M059J (cell line): ENCODE measurements at places on chromosomes 3 and 15. TPM values are rescaled to one million over a fixed set of nuclear protein-coding genes. Genes with fewer than 3 reads are reported as not detected.

LSAMP gene
- 0.02 and 0.25 TPM in 2 replicates for total RNA-seq

FBN1 gene
- 67.8 and 123 TPM in 2 replicates for total RNA-seq

PCSK6 gene
- not detected in 2 replicates for total RNA-seq

PLCH1 gene
- 0.10 and 0.17 TPM in 2 replicates for total RNA-seq

ANKRD63 gene
- total RNA-seq = not detected in 2 replicates

PRSS50 gene
- total RNA-seq = not detected in 2 replicates

TYRO3 gene
- 5.3 and 8.7 TPM in 2 replicates for total RNA-seq

SLC22A14 gene
- not detected in 2 replicates for total RNA-seq

RTP3 gene
- 0.20 and 0.81 TPM in 2 replicates for total RNA-seq

FBXW12 gene
- total RNA-seq = not detected in 2 replicates

GCHFR gene
- total RNA-seq = 42.0 and 45.9 TPM in 2 replicates

SELENOS gene
- 85.5 and 86.5 TPM in 2 replicates for total RNA-seq

UMPS gene
- 36.9 and 43.9 TPM in 2 replicates for total RNA-seq

LRRC58 gene
- 31.4 and 40.0 TPM in 2 replicates for total RNA-seq

CHCHD4 gene
- 19.3 and 23.4 TPM in 2 replicates for total RNA-seq

GRCh38 chr3:124676236-124676635 is 54.0 kb upstream of the UMPS start:
- peak; percentile 77 for DNase-seq

DNA sequence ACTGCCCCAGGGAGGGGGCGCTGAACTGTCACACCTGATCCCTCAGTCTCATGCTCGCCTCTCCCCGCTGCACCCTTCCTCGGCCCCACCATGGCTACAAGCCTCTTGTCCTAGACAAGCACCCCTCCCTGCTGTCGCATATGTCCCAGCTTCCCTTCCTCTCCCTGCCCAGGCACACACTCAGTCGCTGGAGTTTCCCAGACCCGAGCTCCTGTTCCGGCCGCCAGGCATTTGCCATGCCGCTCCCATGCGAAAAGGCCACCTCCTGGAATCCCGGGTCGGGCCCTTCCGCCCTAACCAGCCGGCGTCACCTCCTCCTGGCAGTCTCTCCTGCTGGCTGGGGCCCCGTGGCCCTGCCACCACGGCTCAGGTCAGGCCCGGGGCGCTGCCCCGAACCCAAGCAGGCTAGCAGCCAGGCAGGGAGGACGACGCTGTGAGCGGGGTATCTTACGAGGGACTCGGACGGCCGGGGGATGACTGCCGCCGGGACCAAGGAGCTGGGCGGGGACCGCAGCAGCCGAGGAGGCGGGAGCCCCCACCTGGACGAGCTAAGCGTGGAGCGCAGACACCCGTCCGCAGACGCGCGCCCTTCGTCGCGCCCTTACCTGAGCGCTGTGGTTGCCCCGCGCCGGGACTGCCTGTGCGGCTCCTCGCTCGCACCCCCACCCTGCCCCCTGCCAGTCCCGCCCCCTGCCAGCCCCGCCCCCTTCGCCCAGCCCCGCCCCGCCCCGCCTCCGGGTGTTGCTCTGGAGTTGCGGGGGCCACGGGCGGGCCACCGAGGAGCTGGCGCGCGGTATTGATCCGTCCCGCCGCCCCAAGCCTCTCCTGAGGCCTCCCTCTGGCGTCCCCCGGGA is at the start of gene ALS2CL:
ALS2CL (minus strand) TSS at position 642 of the 854 bp plus-strand sequence. CDS start 4,239 bp downstream, outside the sequence.
- DNase-seq = peak; percentile 59

DNA sequence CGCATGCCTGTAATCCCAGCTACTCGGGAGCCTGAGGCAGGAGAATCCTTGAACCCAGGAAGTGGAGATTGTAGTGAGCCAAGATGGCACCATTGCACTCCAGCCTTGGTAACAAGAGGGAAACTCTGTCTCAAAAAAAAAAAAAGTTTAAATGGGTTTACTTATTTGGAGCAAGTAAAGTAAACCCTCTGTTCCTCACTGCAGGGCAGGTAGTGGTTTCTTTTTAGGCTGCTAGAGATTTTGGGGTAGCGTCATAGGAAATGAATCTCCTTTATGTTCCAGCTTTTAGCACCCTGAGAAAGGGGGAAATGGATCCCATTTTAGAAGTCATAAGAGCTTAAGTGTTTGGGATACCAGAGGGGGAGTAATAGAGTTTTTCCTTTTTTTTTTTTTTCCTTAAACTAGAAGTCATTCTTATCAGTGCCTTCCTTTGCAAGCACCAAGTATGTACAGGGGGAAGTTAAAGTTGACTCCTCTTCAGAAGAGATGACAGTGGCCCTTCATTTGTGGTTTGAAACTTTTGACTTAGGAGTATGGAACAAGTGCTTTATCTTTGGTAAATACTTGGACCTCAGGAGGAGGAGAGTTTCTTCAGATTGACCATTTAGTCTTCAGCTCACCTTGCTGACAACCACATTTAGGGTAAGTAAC is 8.0 kb downstream of the PXK start:
- no peak for DNase-seq

DNA sequence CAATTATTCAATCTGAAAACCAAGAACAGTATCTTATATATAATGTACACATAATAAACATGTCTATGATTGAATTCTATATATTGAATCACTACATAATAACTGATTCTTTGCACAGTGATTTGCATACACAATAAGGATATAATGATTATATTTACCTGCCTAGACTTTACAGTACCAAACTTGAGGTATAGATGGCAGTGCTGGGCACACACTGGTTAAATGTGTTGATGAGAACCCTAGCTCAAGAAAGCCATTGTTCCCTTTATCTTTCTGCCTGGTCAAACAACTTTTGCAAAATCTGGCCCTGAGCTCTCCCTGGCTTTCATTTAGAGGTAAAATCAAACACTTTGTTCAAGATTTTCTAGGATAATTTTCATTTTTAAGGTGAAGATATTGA is 697.7 kb downstream of the TUSC7 start:
- DNase-seq = peak; percentile 9

DNA sequence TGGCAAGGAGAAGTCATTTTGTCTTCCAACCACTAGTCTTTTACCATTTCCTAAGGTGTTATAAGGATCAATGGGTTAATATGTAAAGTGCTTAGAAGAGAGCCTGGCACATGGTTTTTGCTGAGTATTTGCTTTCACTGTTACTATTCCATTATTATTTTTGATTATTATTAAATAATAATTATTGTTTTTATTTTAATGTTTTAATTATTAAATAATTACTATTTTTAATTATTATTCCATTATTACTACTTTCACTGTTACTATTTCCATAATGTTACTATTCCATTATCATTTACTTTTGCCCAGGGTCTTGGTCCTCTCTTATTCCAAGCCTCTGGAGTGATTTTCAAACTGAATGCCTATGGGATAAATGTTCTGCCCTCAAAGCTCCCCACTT is 48.5 kb downstream of the FSTL1 start:
- no peak for DNase-seq

DNA sequence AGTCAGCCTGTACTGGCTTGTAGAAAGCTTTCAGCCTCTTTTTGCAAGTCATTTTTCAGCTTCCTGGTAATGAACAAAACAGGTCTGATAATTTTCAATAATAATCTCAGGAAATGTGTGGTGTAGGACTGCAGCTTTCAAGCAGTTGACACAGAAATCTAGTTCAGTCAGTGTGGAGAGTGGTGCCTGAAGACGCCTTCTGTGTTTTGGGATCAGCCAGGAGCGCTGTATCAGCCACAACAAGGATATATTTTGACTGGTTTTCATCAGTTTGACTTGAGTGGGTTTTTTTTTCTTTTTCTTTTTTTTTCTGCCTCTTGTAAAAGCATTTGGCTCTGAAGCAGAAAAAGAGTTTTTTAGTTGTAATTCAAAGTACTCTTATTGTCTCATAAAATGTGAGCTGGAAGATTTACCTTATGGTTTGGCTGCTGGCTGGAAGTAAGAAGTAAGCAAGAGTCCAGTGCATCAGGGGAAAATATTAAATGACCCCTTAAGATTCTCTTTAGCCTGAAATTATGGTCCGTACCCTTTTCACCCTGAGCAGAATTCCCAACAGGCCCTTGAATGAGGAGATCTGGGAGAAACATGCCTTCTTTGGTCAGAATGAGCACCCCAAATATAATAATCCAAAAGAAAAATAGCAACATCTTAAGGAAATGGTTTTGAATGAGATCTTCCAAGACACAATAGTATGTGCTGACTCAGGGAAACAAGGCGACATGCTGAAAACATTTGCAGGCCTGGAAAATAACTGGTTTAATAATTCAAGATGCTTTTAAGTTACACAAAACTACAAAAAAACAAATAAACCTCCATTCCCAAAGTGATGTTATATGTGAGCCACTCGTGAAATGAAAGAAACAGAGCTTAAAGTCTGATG is 332.7 kb upstream of the ADAMTS9 start:
- no peak for DNase-seq

- DNase-seq = no peak
Observed at GRCh38 chr15:41483115-41483514, 10.6 kb upstream of the ITPKA start.

DNA sequence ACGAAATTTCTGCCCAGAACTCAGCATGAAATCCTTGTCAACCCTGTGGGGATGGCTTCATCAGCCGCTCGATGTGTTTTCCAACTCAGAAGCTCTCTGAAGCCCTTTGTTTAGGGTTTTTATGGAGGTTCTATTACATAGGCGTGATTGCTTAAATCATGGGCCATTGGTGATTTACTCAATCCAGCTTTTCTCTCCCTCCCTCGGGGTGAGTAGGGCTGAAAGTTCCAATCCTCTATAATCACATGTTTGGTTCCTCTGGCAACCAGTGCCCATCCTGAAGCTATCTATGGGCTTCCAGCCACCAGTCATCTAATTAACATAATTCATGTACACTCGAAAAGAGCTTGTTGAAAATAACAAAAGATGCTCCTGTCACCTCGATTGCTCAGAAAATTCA is 51.6 kb downstream of the GATM start:
- no peak for DNase-seq

- DNase-seq = no peak
Observed at GRCh38 chr15:66573348-66573718, 7.5 kb upstream of the LCTL start.

DNA sequence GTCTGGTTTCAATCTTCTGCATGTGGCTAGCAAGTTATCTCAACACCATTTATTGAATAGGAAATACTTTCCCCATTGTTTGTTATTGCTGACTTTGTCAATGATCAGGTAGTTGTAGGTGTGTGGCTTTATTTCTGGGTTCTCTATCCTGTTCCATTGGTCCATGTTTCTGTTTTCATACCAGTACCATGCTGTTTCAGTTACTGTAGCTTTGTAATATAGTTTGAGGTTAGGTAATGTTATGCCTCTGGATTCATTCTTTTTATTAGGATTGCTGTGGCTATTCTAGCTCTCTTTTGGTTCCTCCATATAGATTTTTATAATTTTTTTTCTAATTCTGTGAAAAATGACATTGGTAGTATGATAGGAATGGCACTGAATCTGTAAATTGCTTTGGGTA is 58.3 kb downstream of the LRRC49 start:
- DNase-seq = no peak

DNA sequence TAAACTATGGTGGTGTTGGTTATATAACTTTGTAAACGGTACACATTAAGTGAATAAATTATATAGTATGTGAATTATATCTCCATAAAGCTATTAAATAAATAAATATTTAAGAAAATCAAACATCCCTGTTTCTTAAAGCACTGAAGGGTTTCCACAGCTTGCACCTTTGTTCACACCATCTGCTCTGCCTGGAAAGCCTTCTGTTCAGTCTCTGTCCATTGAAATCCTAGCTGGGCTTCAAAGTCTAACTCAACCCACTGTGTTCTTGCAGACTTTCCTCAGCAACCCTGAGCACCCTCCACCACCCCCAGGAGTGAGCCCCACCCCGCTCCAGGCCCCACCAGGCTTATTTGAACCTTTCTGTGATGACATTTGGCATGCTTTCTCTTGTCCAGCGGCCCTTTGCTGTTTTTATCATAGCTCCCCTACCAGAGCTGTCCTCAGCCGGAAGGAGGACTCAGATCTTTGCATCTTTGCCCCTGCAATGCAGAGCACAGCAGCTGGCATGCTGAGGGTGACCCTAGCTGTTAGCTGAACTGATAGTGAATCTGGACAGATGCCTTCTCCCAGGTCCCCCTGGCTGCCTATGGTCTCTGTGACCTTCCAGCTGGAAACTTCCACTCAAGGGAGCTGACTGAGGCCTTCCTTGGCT is 105.2 kb downstream of the DAPK2 start:
- DNase-seq = no peak

DNA sequence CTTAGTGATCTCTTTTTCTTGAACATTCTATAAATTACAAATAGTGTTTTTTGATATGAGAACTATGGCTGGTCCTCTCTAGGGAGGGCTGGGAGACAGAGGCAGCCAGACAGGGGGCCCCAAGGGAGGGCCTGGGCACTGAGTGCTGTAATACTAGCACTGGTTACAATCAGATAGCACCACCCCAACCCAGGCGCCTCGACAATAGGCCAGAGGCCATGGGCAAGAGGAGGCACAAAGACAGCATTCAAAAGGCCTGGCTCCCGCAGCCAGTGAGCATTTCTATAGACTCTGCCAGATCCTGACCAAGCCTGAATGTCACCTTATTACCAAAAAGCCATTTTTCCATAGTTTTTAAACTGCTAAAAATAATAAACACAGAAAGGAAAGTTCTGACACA is 158.5 kb downstream of the THRB start:
- DNase-seq = no peak

DNA sequence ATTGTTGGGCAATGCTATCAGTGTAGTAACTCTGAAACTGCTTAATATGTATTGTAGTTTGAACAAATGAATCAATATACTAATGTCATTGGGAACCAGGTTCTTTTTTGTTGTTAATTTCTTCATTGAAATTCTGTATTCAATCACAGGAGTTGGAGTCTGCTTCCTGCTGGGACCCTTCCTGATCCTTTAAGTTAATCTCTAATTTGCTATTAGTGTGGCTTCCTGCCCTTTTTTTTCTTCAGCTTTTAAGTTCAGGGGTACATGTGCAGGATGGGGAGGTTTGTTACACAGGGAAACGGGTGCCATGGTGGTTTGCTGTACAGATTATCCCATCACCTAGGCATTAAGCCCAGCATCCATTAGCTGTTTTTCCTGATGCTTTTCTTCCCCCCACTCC is 21.7 kb downstream of the GPR160 start:
- DNase-seq = no peak

- DNase-seq = no peak
Observed at GRCh38 chr3:3699816-3700633, 99.2 kb upstream of the LRRN1 start.

DNA sequence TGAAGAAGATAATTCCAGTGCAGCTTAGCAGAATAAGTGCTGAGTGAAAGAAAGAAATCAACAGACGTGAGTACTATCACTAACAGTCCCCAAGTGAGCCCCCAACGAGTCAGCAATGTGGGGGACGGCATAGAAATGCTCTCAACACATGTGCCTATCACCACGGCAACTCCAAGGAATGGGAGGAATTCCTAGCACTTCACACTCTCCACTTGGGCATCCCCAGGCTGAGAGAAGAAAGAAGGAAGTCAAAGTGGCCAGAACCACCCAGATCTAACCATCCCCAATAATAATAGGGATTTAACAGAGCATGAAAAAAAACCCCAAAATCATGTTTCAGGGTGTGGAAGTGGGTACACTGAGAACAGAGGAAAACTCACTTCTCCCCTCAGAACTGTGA is 29.3 kb upstream of the CPNE4 start:
- DNase-seq = no peak

DNA sequence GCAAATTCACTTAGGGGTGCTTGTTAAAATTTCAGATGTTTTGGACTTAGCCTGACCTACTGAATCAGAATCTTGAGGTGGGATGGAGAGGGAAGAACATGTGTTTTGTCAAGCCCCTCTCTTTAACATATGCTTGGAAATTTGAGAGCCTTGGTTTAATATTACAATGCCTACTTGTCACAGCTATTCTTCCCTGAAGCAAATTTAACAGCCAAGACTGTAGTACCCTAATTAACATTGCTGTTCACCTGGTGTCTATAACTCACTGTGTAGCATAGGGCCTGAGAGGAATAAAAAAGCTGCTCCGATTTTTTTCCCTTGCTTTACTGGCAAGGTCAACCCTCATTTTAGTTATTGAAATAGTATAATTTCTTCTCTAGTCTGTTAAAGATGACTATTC is 880.1 kb downstream of the CADM2 start:
- no peak for DNase-seq
